ENCODE measurements at places on chromosomes 3 and 15. TPM values are rescaled to one million over a fixed set of nuclear protein-coding genes. Genes with fewer than 3 reads are reported as not detected.

- H3K27me3 ChIP-seq: no peaks in the 10 kb centered on the region
- H3K27ac ChIP-seq: no peak overlapping the region
- H3K4me3 ChIP-seq: no peak overlapping the region
- no peak for DNase-seq
- H3K4me1 ChIP-seq: no peaks in the 10 kb centered on the region
These were observed 224.2 kb upstream of the CFAP20DC start for GRCh38 chr3:59273976-59274375.

CPN2 gene
- not detected for total RNA-seq

PATL2 gene
- 0.35 TPM for total RNA-seq

- no peaks in the 10 kb centered on the region for H3K27me3 ChIP-seq
- no peaks in the 10 kb centered on the region for H3K4me1 ChIP-seq
- no peaks in the 10 kb centered on the region for H3K36me3 ChIP-seq
- no peak for DNase-seq
- H3K4me3 ChIP-seq: no peak overlapping the region
These were observed 42.7 kb downstream of the C2CD4A start for GRCh38 chr15:62109437-62109836.

SCN11A gene
- 0.63 TPM for total RNA-seq

CACNA2D3 gene
- 0.34 TPM for total RNA-seq

DNA sequence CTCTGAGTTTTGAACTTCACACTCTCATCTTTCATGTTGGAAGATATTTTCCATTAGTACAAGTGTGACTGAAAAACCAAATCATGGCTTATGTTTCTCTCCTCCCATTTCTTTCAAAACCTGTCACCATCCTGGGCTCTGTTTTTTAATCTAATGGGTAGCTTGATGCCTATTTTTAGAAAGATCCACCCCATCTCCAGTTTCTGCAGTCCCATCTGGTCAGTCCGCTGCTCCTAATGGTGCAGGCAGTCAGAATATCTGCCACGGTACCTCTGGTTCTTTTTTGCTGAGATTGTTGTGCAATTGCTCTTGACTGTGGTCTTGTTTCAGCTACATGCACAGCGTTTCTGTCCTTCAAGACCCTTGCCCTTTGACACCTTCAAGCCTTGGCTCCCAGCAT, 240.9 kb upstream of the CADM2 start:
- no peak overlapping the region for H3K27ac ChIP-seq
- no peak overlapping the region for H3K4me3 ChIP-seq
- no peak for DNase-seq
- H3K27me3 ChIP-seq: no peaks in the 10 kb centered on the region

DNA sequence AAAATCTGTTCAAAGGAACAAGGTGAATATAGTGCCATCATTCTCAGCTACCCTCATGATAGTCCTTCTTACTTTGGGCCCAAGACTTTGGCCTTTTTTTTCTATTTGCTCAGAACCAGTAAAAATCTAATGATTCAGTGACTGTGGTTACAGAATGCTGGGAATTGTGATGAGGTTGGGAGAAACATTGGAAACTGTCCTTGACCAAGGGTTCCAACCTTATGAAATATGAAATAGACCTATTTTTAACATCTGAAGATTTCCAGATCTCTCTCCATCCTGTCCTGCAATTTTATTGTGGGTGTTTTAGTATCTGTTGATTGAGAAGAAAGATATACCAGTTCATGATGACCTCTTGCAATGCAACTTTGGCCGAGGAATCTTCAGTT, 34.9 kb downstream of the TMEM45A start:
- peaks cover 10% of the 10 kb centered on the region for H3K36me3 ChIP-seq
- no peak overlapping the region for H3K27ac ChIP-seq
- H3K4me1 ChIP-seq: no peaks in the 10 kb centered on the region
- no peaks in the 10 kb centered on the region for H3K27me3 ChIP-seq

CYP1A1 gene
- 1.7 TPM for total RNA-seq

DNA sequence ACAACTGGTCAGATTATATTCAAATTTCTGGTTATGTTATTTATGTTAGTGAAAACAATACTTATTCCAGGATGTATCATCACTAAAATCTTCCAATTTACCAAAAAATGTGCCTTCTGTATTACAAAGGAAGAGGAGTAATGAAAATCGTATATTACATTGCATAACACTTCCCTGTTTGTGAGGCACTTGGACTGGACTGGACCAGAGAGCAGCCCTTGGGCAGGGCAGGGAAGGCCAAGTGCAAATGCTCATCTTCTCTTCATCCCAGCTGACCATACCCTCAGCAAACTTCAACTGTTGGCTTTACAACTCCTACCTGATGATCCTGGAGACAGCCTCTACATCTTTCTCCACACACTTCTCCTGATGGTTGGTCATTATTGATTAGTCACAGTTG, 285.7 kb upstream of the MME start:
- no peak for DNase-seq
- peaks cover 7% of the 10 kb centered on the region for H3K4me1 ChIP-seq
- no peak overlapping the region for H3K4me3 ChIP-seq
- no peaks in the 10 kb centered on the region for H3K27me3 ChIP-seq

TMEM202 gene
- not detected for total RNA-seq

DNA sequence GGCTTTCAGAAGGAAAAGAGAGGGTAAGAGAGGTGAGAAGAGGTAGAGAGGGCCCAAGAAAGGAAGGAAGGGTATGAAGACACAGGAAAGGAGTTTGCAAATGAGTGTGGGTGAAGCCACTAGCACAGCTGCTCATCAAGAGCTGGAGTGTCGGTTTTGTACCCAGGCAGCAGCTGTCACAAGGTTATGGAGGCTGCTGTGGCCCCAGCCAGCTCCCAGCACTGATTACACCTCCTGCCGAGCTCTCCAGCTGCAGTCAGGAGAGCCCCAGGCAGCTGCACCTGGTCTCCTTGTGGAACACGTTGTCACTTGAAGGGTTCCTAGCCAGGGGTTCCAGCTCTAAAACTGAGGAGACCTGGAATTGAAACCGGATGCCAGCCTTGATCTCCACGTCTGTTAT, 60.4 kb upstream of the CHD2 start:
- H3K27me3 ChIP-seq: no peaks in the 10 kb centered on the region
- H3K36me3 ChIP-seq: no peaks in the 10 kb centered on the region
- no peak overlapping the region for H3K4me3 ChIP-seq
- no peak overlapping the region for H3K27ac ChIP-seq

GRCh38 chr15:75176396-75176761, 25.3 kb upstream of the C15orf39 start:
- peaks cover 41% of the 10 kb centered on the region for H3K4me1 ChIP-seq
- peaks cover 15% of the 10 kb centered on the region for H3K27me3 ChIP-seq
- peak overlapping the region; percentile 12 for H3K27ac ChIP-seq
- DNase-seq: no peak

DNA sequence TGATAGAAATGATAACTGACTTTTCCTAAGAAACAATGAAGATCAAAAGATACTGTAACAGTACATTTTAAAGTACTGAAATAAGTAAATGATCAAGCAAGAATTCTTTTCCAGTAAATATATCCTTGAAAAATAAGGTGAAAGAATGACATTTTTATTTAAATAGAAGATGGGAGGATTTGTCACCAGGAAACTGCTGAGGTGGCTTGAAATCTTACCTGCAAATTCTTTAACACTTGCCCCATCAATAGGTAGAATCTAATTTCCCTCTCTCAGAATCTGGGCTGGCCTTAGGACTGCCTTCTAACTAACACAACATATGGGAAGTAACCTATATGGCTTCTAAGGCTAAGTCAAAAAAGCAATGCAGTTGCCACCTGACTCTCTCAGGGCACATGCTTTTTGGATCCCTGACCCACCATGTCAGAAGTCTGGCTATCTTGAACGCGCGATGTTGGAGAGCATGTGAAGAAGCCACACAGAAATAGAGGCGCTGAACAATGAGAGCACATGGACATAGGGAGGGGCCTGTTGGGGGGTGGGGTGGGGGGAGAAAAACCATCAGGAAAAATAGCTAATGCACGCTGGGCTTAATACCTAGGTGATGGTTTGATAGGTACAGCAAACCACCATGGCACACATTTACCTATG, 11.5 kb downstream of the ACSBG1 start:
- H3K27ac ChIP-seq: no peak overlapping the region
- H3K36me3 ChIP-seq: no peaks in the 10 kb centered on the region
- H3K27me3 ChIP-seq: no peaks in the 10 kb centered on the region
- peaks cover 15% of the 10 kb centered on the region for H3K4me1 ChIP-seq

DNA sequence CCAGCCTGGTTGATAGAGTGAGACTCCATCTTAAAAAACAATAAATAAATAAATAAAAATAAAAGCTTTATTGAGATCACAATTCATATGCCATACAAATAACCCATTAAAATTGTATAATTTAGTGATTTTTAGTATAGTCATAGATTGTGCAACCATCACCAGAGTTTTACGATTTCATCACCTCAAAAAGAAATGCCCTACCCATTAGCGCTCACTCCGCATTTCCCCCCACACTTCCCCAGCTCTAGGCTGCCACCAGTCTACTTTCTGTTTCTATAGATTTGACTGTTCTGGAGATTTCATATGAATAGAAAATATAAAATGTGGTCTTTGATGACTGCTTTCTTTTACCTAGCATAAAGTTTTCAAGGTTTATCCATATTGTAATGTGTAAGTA, 57.0 kb downstream of the ARHGEF26 start:
- H3K36me3 ChIP-seq: peaks cover 3% of the 10 kb centered on the region
- H3K4me1 ChIP-seq: peaks cover 36% of the 10 kb centered on the region
- H3K27ac ChIP-seq: no peak overlapping the region
- no peak for DNase-seq
- no peak overlapping the region for H3K4me3 ChIP-seq

KBTBD13 gene
- total RNA-seq: not detected

VIPR1 gene
- not detected for total RNA-seq

DNA sequence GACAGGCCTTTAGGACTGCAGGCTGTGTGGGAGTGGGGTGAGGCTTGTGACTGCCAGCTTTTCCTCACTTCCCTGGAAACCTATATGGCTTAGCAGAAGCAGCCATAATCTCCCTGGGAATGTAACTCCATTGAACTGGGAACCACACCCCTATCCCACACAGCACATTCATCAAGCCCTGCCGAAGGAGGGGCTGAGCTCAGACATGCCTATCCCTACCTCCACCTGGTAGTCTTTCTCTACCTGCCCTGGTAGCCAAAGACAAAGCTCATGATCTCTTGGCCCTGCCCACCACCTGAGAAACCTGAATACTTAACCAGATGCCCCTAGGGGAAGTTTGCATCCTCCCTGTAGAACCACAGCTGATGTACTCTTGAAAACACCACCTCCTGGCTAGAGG, 219.8 kb downstream of the UNC13C start:
- H3K36me3 ChIP-seq: no peaks in the 10 kb centered on the region
- no peak overlapping the region for H3K4me3 ChIP-seq
- DNase-seq: no peak
- H3K27ac ChIP-seq: no peak overlapping the region
- no peaks in the 10 kb centered on the region for H3K4me1 ChIP-seq
- H3K27me3 ChIP-seq: peaks cover 3% of the 10 kb centered on the region

TGM5 gene
- total RNA-seq: not detected

CIP2A gene
- 50.5 TPM for total RNA-seq

GRCh38 chr15:57580866-57581265, 10.8 kb upstream of the MYZAP start:
- peaks cover 3% of the 10 kb centered on the region for H3K36me3 ChIP-seq
- no peaks in the 10 kb centered on the region for H3K4me1 ChIP-seq
- peaks cover 23% of the 10 kb centered on the region for H3K27me3 ChIP-seq
- no peak overlapping the region for H3K4me3 ChIP-seq
- H3K27ac ChIP-seq: no peak overlapping the region

TNNC1 gene
- total RNA-seq: 0.45 TPM

CKMT1A gene
- total RNA-seq: 4.9 TPM
